CD8-positive, alpha-beta T cell (primary cell): ENCODE measurements at places on chromosomes 7 and 10.

GRCh38 chr7:63038987-63039386 lies 959.7 kb upstream of the ZNF722 start:
- DNase-seq = no peak

DNA sequence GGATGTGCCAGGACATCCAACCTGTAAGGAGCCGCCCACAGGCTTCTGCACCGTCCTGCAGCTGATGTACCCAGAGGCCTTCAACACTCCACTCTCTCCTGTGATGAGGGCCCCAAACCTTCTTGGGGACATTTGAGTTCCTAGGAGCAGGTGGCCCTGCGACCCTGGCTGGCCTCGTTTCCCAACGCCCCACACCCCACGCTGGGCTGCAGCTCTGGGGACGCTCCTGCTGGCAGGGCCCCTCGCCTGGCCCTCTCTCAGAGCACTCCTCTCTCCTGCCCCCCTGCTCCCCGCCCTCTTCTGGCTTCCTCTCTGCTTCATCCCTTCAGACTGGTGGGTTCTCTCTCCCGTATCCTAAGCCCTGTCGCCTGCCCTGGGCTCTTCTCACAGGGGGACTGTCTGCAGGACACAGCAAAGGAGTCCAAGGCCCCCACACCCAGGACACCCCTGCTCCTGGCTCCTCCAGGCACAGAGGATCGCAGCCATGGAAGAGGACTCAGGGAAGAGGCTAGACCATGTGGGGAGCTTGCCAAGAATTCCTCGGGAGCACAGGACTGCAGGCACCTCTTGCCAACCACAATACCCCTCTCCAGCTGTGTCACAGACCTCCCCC lies 541.4 kb downstream of the TCERG1L start:
- DNase-seq = no peak

DNA sequence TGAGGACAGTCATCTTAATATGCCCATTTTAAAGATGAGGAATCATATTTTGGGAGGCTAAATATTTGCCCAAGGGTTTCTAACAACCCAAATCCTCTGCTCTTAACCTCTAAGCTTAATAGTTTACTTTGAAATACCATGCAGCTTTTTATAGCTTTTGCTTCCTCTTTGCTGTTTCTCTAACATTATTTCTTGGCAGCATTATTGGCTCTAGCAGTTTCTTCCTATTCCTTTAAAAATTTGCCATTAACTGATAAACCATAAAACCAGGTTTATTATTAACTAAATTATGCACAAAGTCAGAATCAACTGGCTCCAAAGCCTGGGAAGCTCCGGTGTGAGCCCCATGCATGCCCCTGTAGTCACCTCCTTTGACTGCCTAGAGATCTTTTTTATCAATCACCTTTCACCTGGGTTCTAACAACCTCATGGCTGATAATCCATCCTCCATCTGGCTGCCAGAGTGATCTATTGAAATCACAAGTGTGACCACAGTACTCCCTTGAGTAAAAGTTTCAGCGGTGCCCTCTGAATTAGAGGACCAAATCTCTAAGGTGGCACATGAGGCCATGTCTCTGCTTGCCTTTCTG lies 62.4 kb downstream of the ITGB8 start:
- DNase-seq = no peak

DNA sequence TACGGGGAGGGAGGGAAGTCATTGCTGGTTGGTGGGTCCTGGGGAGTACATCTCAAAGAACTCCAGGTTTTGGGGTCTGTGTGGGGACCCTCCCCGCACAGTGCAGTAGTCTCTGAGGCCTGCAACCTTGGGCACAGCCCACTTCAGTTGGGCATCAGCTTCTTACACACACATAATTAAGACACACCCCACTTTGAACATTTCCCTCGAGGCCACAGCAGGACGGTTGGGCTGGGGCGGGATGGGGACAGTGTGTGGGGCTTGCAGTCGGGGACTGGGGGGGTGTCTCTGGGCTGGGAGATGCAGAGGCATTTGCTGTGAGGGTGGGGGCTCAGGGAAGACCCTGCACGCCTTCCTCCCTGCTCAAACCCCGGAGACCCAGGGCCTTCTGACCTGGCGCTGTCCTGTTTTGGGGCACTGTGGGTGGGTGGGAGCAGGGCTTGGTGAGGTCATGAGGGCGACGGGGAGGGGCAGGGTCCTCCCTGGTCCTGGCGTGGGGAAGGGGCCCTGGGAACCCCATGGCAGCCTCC lies 1.3 kb downstream of the LFNG start:
- DNase-seq = no peak

DNA sequence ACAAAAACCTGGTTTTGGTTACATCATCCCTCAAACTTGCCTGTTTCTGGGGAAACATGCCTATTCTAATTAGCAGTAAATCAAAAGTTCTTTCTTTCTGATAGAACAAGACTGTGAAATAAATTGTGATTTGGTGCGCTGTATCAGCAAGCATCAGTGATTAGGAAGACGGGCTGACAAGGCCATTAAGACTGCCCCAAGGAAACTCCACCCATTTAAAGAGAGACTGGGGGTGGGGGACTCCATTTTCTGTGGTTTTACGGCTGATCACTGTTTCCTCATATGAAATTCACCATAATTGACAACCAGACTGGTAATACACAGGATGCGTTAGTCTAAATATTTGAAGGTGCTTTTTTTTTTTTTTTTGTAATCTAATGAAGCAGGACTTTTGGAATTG lies 68.7 kb downstream of the MBL2 start:
- DNase-seq = no peak

GRCh38 chr7:78018641-78019446 lies 220.3 kb downstream of the PHTF2 start:
- no peak for DNase-seq

DNA sequence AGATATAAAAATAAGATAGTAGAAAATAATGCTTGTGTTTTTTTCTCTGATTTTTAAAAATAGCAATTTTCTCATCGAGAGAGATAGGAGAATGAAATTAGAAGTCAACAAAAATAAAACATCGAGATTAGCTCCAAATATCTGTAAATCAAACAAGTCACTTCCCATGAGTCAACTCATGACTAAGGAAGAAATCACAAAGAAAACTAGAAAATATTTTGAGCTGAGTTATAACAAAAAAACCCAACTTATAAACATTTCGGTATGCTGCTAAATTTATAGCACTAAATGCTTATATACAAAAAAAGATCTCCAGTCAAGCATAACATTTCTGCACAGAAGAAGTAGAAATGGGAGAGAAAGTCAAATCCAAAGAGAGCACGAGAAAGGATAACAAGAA lies 140.1 kb downstream of the ITGA8 start:
- no peak for DNase-seq

GRCh38 chr7:150447966-150448788 lies 2.3 kb upstream of the GIMAP8 start:
- no peak for DNase-seq

GRCh38 chr10:117677239-117677638 lies 134.7 kb downstream of the EMX2 start:
- no peak for DNase-seq

- DNase-seq = peak; percentile 39
Measured at GRCh38 chr10:24706479-24707118, 17.1 kb downstream of the ARHGAP21 start.

DNA sequence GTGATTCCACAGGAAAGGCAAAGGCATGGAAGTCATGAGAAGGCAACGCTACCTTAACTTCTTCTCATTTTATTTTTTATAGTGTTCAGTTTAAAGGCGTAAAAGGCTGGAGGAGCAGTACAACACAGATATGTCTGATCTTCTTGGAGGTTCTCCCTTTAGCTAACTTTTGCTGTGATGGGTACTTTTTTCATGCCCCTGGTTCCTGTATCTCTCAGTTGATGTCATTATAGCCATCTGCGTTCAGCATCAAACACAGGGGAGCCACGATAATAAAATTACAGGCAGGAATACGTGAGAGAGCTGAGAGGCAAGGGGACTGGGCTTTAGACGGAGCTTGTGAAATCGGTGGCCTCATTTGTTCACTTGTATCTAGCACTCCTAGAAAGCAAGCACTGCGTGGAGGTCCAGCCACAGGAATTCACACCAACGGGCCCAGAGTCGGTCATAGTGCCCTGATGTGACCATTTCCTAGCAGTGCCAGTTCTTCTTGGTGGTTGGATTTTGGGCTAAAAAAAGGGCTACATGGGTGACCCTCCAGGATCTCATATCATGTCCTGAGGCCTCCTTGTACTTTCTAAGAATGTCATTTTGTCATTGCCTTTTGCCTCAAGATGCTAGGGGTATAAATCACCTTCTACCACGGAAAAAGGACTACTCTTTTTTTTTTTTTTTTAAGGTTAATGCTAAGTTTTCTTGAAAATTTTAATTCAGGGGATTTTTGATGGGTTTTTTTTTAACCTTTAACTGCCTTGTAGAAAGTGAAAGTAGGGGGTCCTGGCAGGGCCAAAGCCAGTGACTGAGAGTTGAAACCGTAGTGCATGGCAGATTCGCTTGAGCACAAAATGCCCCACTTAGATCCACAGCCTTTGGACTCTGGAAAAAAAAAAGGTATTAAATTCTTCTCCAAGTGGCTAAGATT lies 191.5 kb downstream of the CELF2 start:
- no peak for DNase-seq

- DNase-seq = no peak
Measured at GRCh38 chr7:80641548-80641947, 3.1 kb downstream of the CD36 start.

- no peak for DNase-seq
Measured at GRCh38 chr7:40700653-40701421, 566.0 kb downstream of the SUGCT start.

DNA sequence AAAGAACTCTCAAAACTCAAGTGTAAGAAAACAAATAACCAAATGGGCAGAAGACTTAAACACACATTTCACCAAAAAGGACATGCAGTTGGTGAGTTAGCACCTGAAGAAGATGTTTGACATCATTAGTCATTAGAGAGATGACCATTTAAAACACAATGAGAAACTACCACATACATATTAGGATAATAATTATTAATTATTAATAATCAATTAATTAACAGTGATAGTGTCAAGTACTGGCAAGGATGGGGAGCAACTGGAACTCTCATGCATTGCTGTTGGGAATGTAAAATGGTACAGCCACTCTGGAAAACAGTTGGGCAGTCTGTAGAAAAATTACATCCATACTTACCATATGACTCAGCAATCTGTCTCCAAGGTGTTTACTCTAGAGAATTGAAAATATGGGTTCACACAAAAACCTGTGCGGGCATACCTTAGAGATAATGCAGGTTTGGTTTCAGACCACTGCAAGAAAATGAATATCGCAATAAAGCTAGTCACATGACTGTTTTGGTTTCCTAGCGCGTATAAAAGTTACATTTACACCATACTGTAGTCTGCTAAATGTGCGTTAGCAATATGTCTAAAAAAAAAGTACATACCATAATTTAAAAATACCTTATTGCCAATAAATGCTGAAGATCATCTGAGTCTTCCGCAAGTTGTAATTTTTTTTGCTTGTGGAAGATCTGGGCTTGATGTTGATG lies 30.3 kb downstream of the ARID5B start:
- DNase-seq = no peak

DNA sequence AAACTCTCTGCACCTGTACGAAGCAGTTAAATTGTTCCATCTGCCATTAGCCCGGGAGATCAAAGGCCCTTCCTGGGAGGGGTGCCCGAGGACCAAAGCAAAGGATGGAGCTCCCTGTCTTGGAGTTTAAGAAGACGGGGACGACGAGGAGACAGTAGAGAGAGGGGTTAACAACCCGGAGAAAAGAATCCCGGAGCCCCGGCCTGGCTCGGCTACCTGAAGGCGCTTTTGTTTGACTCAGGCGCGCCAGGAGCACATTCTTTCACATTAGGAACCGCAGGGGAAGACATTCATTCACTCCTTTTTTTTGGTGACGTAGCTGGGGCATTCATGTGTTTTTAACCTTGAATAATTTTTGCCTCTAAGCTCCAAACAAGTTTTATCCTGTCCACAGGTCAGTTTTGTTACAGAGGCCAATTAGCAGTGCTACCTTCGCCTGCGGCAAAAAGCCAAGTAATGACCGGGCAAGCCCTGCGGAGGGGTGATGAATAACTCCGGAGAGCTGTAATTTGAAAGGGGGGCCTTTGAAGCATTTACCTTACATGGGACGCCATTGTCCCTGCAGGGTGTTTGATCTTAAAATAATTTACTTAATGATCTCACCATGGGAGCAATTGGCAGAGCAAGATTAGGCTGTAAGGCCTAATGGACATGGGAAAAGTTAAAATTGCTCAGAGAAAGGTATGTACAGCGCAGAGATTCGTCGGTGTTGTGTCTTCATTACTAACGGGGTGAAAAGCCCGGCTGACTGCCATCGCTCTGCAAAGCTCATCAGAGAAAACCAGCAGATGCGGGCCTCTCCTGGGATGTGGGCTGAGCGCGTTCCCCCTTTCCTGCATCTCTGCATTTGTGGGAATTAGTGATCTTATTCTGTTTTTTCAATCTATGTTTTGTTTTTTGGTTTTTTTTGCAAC lies 258.0 kb upstream of the SP4 start:
- no peak for DNase-seq

DNA sequence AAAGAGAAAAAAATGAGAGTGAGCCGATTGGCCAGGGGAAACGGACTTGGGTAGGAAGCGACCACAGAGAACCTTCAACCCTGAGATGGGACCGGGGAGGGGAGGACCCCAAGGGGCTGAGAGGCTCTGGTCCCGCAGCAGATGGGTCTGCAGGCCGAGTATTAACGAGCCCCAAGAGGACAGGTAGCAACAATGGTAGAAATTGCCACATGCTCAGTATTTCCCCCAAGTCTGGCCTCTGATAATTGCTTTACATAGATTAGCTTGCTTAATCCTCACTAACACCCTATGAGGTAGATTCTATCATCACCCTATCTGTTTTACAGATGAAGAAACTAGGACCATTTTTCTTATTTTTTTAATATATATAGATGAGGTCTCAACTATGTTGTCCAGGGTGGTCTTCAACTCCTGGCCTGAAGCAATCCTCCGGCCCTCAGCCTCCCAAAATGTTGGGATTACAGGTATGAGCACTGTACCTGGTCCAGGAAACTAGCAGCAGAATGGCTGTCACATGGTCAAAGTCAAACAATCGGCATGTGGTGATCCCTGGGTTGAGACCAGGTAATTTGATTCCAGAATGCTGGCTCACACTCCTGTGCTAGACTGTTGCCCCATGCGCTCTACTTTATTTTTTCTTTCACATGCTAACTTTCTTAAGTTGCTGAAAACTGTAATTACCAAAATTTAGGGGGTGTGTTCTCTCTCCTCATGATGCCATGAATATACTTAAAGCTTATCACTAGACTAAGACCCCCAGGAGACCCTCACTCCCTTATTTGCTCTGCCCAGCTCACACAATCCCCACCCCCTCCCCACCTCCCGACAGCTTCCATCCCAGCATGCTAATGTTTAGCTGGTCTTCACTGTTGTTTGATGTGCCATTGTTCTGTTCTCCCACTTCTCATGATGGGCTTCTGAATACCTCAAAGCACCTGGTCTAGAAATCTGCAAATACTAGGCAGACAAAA lies 67.9 kb upstream of the AFAP1L2 start:
- DNase-seq = peak; percentile 22
